Activated T-cell treated with anti-CD3 and anti-CD28 coated beads, Interleukin-2, amount 50 U/mL, for 72 hours (primary cell): ENCODE measurements at places on chromosomes 5 and 9.

- H3K36me3 ChIP-seq: peaks cover 11% of the 10 kb centered on the region
- peaks cover 33% of the 10 kb centered on the region for H3K27me3 ChIP-seq
- H3K4me3 ChIP-seq: peak overlapping the region; percentile 59
Observed at GRCh38 chr9:99828417-99829176, 6.9 kb downstream of the NR4A3 start.

DNA sequence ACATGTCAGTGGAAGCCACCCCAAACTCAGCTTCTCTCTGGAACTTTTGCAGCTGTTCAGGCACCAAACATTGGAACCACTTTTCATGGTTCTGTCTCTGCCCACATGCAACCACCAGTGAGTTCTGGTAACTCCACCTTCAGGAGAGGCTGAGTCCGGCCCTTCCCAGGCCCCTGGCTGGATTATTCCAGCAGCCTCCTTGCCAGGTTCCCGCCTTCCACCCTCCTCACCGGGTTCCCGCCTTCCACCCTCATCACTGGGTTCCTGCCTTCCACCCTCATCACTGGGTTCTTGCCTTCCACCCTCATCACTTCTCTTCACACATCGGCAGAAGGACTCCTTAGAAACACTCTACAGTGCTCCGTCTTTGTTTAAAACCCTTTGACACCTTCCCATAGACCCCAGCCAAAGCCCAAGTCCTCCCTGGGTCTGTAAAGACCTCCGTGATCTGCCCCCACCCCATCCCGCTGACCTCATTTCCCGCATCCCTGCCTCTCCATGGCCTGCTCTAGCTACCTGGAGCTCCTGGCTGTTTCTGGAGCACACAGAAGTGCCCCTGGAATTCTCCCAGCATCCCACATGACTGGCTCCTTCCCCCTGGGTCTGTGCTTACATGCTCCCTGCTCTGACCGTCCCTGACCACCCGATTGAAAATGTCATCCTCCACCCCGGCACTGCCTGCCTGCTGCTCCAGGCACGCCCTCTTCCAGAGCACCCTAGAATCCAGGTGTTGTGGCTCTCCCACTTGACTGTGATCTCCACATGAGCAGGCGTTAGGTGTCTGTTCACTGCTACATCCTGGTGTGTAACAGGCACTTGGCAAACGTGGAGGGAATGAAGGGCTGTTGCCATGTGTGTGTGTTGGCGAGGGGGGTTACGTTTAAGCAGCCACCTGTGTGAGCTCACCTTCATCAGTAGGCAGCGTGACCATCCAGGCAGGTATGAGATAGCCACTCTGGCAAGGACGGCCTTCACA is 17.7 kb downstream of the ROPN1L start:
- no peak for DNase-seq
- H3K27me3 ChIP-seq: no peaks in the 10 kb centered on the region
- H3K27ac ChIP-seq: no peak overlapping the region
- no peak overlapping the region for H3K4me3 ChIP-seq
- H3K4me1 ChIP-seq: no peaks in the 10 kb centered on the region

DNA sequence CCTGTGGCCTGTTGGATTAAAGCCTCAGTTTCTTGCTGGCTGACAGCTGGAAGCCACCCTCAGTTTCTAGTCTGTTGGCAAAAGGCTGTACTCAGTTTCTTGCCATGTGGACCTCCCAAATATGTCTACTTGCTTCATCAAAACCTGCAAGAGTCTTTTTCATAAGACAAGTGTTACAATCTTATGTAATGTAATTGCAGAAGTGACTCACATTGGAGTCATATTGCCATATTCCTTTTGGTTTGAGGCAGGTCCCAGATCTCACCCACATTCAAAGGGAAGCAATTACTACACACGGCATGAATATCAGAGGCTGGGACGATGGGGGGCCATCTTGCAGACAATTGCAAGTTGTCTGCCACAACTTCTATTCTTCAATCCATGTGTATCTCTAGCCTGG is 286.7 kb upstream of the IL12B start:
- no peak overlapping the region for H3K27ac ChIP-seq
- no peaks in the 10 kb centered on the region for H3K36me3 ChIP-seq
- no peak overlapping the region for H3K4me3 ChIP-seq

- H3K4me1 ChIP-seq: peaks cover 17% of the 10 kb centered on the region
- peak; percentile 46 for DNase-seq
- no peak overlapping the region for H3K27ac ChIP-seq
- H3K4me3 ChIP-seq: peak overlapping the region; percentile 68
- no peaks in the 10 kb centered on the region for H3K36me3 ChIP-seq
Observed at GRCh38 chr5:77972469-77973252, 196.5 kb upstream of the TBCA start.

DNA sequence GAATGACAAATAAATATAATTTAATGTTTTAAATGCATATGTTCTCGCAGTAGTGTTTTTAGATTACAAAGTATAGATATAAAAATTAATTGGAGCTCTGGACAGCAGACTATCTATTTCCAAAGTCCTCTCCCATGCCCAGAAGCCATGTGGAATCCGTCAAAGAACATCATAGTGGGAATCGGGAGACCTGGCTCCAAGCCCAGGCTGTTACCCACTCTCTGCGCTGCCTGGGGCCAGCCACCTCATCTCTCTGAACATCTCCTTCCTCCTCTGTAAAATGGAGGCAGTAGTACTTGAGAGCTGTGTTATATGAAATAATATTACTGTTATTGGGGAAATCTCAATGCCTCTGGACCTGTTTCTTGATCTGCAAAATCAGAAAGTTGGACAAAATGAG is 58.1 kb upstream of the SLC30A5 start:
- no peak for DNase-seq
- no peak overlapping the region for H3K27ac ChIP-seq
- no peaks in the 10 kb centered on the region for H3K4me1 ChIP-seq
- no peak overlapping the region for H3K4me3 ChIP-seq

GRCh38 chr5:151024440-151025249 is 4.3 kb downstream of the GPX3 start:
- peaks cover 5% of the 10 kb centered on the region for H3K27me3 ChIP-seq
- peak overlapping the region; percentile 11 for H3K27ac ChIP-seq
- DNase-seq: no peak
- peaks cover 9% of the 10 kb centered on the region for H3K36me3 ChIP-seq
- H3K4me3 ChIP-seq: no peak overlapping the region
- H3K4me1 ChIP-seq: peaks cover 18% of the 10 kb centered on the region

GRCh38 chr9:93091056-93091452 is 5.0 kb upstream of the CARD19 start:
- H3K4me1 ChIP-seq: peaks cover 77% of the 10 kb centered on the region
- DNase-seq: no peak
- no peaks in the 10 kb centered on the region for H3K27me3 ChIP-seq
- peaks cover 30% of the 10 kb centered on the region for H3K36me3 ChIP-seq
- H3K4me3 ChIP-seq: peak overlapping the region; percentile 63
- H3K27ac ChIP-seq: peak overlapping the region; percentile 88

- H3K36me3 ChIP-seq: no peaks in the 10 kb centered on the region
- no peaks in the 10 kb centered on the region for H3K4me1 ChIP-seq
- no peak overlapping the region for H3K27ac ChIP-seq
- DNase-seq: no peak
- no peak overlapping the region for H3K4me3 ChIP-seq
- peaks cover 32% of the 10 kb centered on the region for H3K27me3 ChIP-seq
Observed at GRCh38 chr5:175340180-175340579, 103.8 kb downstream of the DRD1 start.

DNA sequence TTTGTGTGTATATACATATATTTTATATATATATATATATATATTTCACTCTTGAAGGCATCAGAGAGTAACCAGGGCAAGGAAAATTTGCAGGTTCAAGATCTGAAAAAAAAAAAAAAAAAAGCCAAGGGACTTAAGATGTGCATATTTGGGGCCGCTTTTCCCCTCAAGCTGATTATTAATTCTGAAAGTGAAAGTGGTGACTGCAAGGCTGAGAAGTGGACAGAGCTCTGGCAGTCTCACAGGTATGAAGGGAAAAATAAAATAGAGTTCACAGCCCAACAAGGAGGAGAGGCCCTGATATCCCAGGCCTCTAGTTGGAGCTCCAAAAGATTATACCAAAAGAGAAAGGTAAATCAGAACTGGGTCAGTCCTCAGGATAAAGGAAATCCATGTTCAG is 234.4 kb upstream of the GAS1 start:
- H3K27ac ChIP-seq: no peak overlapping the region
- no peak overlapping the region for H3K4me3 ChIP-seq
- no peaks in the 10 kb centered on the region for H3K4me1 ChIP-seq
- no peak for DNase-seq

DNA sequence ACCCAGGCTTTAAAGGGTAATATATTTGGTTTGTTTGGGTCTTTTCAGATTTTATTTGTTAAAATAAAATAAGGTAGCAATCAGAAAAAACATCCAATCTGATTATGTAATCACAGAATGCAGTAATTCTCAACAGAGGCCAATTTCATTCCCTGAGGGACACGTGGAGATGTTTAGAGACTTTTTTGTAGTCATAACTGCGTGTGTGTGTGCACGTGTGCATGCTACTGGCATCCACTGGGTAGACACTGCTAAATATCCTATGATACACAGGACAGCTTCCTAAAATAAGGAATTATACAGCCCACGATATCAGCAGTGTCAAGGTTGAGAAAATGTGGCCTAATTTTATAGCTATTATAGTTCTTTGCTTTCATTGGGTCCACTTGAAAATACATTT is 180.8 kb upstream of the KLF9 start:
- no peaks in the 10 kb centered on the region for H3K36me3 ChIP-seq
- H3K4me3 ChIP-seq: no peak overlapping the region
- H3K27me3 ChIP-seq: no peaks in the 10 kb centered on the region
- H3K27ac ChIP-seq: no peak overlapping the region
- no peaks in the 10 kb centered on the region for H3K4me1 ChIP-seq

GRCh38 chr5:1484730-1485578 is 38.8 kb downstream of the LPCAT1 start:
- no peak overlapping the region for H3K4me3 ChIP-seq
- no peak for DNase-seq
- H3K27ac ChIP-seq: peak overlapping the region; percentile 40
- no peaks in the 10 kb centered on the region for H3K36me3 ChIP-seq
- H3K4me1 ChIP-seq: peaks cover 34% of the 10 kb centered on the region
- H3K27me3 ChIP-seq: no peaks in the 10 kb centered on the region

DNA sequence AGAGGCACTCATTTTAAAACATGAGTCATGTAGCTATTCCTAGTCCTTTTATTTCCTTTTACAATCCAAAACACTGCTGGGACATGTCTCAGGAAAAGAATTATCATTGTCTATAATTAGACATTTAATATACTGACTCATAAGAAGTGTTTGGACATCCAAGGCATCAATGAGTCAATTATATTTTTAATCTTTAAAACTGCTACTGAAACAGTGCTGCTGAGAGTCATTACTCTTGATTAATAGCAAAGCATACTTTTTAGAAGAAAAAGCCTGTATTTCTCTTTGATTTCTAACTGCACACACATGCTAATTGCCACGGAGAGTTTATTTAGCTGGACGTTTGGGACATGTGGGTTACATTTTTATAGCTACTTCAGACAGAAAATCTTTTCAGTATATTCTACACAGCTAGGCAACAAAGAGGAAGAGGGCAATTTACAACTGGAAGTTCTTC is 1249.0 kb upstream of the CDH18 start:
- DNase-seq: no peak
- H3K4me1 ChIP-seq: no peaks in the 10 kb centered on the region
- H3K27me3 ChIP-seq: no peaks in the 10 kb centered on the region
- no peak overlapping the region for H3K4me3 ChIP-seq

DNA sequence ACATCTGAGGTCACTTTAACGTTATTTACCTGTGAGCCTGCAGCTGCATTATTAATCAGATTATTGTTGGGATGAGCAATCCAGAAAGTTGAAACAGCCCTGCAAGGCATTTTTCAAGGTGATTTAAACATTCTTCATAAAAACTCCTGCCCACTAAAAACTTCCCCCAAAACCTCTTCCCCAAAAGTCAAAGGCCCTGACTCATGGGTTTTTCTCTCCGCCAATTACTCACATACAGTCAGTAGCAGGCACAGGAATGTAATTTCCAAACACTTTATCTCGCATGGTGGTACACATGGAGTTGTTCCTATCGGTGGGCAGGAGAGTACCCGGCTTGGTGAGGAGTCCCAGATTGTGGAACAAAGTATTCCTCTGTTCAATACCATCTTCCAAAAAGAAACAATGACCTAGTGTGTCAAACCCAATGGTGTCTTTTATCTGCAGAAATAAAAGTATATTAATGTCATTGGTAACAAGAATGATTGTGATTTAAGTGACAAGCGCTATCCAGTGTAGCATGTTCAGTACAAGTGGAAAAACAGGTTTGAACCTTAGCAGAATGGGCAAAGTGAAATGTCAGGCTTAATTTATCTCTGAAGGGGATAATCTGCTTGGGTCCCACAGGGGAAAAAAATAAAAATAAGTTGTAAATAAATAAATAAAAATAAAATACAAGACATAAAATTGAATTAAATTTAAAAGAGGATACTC is 38.3 kb downstream of the CEMIP2 start:
- H3K27me3 ChIP-seq: no peaks in the 10 kb centered on the region
- H3K27ac ChIP-seq: no peak overlapping the region
- no peak for DNase-seq

DNA sequence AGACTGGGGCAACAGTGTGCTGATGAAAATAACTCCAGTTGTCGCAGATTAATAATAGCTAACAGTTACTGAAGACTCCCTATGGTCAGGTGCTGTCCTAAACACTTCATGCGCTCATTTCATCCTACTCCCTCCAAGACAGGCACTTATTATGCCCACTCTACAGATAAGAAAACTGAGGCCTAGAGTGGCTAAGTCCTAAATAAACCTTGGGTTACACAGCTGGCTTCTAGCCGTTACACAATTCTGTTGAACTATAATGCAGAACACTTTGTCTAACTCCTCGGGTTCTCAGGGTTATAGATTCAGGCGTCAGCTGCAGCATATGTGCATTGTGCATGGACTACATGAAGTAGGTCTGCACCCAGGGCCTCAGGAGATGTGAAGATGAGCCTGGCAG is 103.9 kb downstream of the DAPK1 start:
- peaks cover 37% of the 10 kb centered on the region for H3K27me3 ChIP-seq
- H3K27ac ChIP-seq: no peak overlapping the region
- H3K4me1 ChIP-seq: peaks cover 20% of the 10 kb centered on the region
- H3K4me3 ChIP-seq: no peak overlapping the region
- H3K36me3 ChIP-seq: no peaks in the 10 kb centered on the region

DNA sequence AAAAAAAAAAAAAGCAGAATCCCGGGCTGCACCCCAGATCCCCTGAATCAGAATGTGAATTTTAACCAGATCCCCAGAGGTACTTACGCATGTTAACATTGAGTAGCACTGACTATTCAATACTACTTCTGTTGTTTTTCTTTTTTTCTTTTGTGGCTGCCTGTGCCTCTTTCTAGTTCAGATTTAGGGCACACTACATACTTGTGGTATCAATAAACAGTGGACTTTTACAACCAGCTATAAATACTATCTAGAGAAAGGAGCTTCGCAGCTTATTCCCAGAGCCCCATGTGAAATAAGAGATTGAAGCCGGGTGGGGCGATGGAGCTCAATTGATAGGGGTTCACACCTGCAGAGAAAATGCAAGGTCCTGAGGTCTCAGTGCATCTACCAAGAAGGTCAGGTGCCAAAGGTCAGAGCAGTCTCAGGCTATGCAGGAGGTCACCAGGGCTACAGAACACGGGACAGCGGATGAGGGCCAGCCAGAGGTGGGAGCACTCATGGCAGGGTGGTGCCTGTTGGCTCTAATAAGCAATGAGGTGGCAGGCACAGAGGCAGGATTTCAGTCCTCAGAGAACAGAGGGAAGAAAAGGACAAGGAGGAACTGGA is 22.3 kb downstream of the WWC1 start:
- no peaks in the 10 kb centered on the region for H3K4me1 ChIP-seq
- peaks cover 12% of the 10 kb centered on the region for H3K27me3 ChIP-seq
- no peak overlapping the region for H3K27ac ChIP-seq
- H3K4me3 ChIP-seq: no peak overlapping the region
- H3K36me3 ChIP-seq: no peaks in the 10 kb centered on the region

- H3K4me3 ChIP-seq: no peak within 1 kb of the TSS
- no peaks in the 10 kb centered on the region for H3K36me3 ChIP-seq
- no peaks in the 10 kb centered on the region for H3K4me1 ChIP-seq
- no peak within 1 kb of the TSS for H3K27ac ChIP-seq
- DNase-seq: no peak
Observed at GRCh38 chr5:156326718-156327259, at the start of gene SGCD. Gene SGCD (plus strand): TSS chr5:156327164.
